ENCODE measurements at places on chromosomes 3 and 15.

DNA sequence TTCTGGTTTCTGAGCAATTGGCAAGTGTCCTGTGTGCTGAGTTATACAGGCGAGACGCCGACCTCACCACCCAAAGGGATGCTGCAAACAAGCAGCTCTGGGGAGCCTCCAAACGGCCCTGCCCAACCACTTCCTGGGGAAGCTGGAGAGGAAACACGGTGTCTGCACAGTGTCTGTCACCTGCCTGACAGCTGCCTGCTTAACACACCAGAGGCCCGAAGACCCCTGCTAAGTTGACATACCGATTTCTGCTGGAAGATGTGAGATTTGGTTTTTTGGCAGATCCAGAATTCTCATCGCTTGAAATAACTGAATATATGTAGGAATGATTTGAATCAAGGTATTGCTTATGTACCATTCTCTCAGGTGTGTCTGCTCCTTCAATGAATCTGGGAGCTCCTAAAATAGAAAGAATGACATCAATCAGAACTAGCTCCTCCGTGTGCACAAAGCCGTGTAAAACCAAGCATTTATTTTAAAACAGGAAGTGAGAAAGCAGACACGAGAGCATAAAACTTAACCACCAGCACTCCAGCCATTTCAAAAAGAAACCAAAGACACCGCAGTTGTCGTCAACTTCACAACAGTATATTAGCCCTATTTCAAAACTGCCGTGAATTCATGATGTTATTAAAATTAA is 27.2 kb downstream of the LRRC2 start:
- peak overlapping the region; percentile 90 for H3K27ac ChIP-seq
- H3K36me3 ChIP-seq, result peaks cover 18% of the 10 kb centered on the region
- H3K27me3 ChIP-seq, result peaks cover 14% of the 10 kb centered on the region
- H3K4me3 ChIP-seq, result peak overlapping the region; percentile 67
- DNase-seq, result peak; percentile 91

GRCh38 chr15:58491499-58492202 is 59.9 kb downstream of the LIPC start:
- no peaks in the 10 kb centered on the region for H3K27me3 ChIP-seq
- no peak overlapping the region for H3K4me3 ChIP-seq
- no peak overlapping the region for H3K27ac ChIP-seq

DNA sequence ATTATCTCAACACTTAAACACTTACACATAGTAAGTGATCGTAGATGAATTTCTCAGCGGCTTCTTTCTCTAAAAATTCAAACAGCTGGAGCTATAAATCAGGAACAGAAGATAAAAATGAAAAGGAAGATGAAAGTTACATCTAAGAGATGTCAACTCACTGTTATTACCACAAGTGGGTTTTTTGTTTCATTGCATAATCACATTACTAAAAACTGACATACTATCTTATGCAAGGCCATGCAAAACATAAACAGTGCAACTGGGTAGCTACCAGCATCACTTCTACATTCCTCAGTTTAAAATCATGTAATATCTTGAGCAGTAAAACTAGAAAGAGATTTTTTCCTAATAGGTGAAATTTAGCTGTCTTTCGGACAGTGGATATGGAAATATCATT is 14.9 kb downstream of the MINDY4B start:
- peaks cover 16% of the 10 kb centered on the region for H3K27me3 ChIP-seq
- H3K4me1 ChIP-seq, result no peaks in the 10 kb centered on the region
- H3K4me3 ChIP-seq, result no peak overlapping the region

- peaks cover 5% of the 10 kb centered on the region for H3K36me3 ChIP-seq
- H3K4me1 ChIP-seq, result peaks cover 20% of the 10 kb centered on the region
- DNase-seq, result no peak
- H3K27me3 ChIP-seq, result peaks cover 25% of the 10 kb centered on the region
- no peak overlapping the region for H3K27ac ChIP-seq
Measured at GRCh38 chr3:46187876-46188275, 20.2 kb downstream of the CCR1 start.

DNA sequence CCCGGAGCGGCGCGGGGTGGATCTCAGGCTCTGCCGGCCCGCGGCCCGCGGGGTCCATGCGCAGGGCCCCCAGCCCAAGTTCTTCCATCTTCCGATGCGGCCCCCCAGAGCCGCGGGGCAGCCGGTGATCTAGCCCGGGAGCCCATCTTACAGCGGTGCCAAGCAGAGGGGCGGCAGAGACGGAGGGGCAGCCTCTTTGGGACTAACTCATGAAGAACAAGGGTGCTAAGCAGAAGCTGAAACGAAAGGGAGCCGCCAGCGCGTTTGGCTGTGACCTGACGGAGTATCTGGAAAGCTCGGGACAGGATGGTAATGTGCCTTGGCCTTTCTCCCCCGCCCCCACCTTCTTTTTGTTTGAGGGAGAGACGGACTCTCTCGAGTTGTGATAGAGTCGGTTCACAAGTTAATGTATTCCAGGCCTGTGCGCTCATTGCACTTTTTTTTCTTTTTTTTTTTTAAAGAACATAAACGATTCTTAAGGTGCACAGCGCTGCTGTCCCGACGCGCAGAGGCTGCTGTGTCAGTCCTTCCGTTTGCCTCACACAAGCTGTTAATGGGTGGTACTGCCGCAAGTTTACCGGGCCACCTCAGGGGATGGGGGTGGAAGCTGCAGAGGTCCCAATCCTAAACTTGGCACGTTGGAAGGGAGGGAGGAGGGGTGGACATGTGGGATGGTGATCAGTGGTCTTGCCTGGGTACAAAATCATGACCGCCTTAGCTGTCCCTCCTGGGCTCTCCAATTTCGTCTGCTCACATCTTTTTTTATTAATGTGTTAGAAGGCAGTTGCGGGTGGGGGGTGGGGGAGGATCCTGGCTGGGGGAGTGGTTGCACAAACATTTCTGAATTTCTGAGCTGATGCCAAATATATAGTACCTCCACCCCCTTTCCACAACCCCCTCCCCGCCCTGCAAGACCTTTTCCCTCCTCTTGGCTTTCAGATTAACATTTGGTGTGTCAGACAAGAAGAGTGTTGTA is 801 bp downstream of the ARHGAP31 start:
- peaks cover 16% of the 10 kb centered on the region for H3K27me3 ChIP-seq
- no peaks in the 10 kb centered on the region for H3K36me3 ChIP-seq
- peaks cover 50% of the 10 kb centered on the region for H3K4me1 ChIP-seq
- peak; percentile 49 for DNase-seq

- H3K4me3 ChIP-seq, result no peak overlapping the region
- H3K36me3 ChIP-seq, result no peaks in the 10 kb centered on the region
- no peak overlapping the region for H3K27ac ChIP-seq
- H3K27me3 ChIP-seq, result peaks cover 62% of the 10 kb centered on the region
Measured at GRCh38 chr3:194124193-194124592, 11.8 kb upstream of the HES1 start.

GRCh38 chr3:148319161-148319915 is 378.4 kb upstream of the AGTR1 start:
- H3K4me3 ChIP-seq, result no peak overlapping the region
- no peaks in the 10 kb centered on the region for H3K36me3 ChIP-seq
- no peak for DNase-seq
- no peaks in the 10 kb centered on the region for H3K27me3 ChIP-seq

GRCh38 chr15:72685301-72685924 is 569 bp downstream of the HIGD2B start:
- peak; percentile 8 for DNase-seq
- H3K27ac ChIP-seq, result peak overlapping the region; percentile 97
- peaks cover 4% of the 10 kb centered on the region for H3K36me3 ChIP-seq
- no peaks in the 10 kb centered on the region for H3K27me3 ChIP-seq

- H3K4me1 ChIP-seq, result no peaks in the 10 kb centered on the region
- no peak for DNase-seq
- H3K27me3 ChIP-seq, result peaks cover 2% of the 10 kb centered on the region
- no peaks in the 10 kb centered on the region for H3K36me3 ChIP-seq
- no peak overlapping the region for H3K4me3 ChIP-seq
Measured at GRCh38 chr15:49852756-49853155, 231.9 kb downstream of the DTWD1 start.

DNA sequence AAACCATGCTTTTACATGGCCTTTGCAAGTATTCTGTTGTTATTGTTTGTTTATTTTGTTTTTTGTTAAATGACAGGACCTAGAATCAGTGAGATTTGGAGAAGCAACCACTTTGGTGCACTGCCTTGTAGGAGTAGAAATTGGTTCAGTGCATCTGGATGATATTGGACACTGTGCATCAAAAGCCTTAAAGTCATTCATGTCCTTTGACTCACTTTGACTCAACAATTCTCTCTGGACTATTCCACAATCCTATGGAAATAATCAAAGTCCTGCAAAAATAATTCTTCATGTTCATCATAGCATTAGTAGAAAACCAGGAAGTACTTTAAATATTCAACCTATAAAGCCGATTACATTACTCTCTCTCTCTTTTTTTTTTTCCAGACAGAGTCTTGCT is 224.8 kb downstream of the ABHD5 start:
- no peak for DNase-seq
- H3K4me1 ChIP-seq, result no peaks in the 10 kb centered on the region
- no peaks in the 10 kb centered on the region for H3K36me3 ChIP-seq
- no peak overlapping the region for H3K27ac ChIP-seq
- peaks cover 21% of the 10 kb centered on the region for H3K27me3 ChIP-seq

GRCh38 chr15:57255751-57256341 is 120.5 kb upstream of the CGNL1 start:
- H3K36me3 ChIP-seq, result peaks cover 6% of the 10 kb centered on the region
- H3K4me1 ChIP-seq, result no peaks in the 10 kb centered on the region
- no peak for DNase-seq

DNA sequence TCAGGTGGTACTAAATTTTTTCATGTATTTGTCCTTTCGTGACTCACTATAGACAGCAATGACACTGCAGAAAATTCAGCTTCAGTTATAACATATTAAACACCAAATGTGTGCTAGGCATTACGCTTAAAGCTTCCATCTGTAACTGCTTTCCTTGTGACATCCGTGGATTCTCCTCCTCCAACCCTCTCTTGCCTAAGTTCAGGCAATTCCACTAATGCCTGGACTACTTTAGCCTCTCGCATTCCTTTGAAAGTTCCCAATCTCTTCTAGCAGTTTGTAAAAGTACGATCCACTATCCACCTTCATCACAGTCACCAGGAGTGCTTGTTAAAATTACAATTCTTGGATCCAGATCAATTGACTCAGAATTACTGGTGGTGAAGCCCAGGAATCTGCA is 17.7 kb downstream of the CCDC80 start:
- H3K36me3 ChIP-seq, result no peaks in the 10 kb centered on the region
- no peaks in the 10 kb centered on the region for H3K4me1 ChIP-seq
- H3K4me3 ChIP-seq, result no peak overlapping the region
- no peak for DNase-seq

DNA sequence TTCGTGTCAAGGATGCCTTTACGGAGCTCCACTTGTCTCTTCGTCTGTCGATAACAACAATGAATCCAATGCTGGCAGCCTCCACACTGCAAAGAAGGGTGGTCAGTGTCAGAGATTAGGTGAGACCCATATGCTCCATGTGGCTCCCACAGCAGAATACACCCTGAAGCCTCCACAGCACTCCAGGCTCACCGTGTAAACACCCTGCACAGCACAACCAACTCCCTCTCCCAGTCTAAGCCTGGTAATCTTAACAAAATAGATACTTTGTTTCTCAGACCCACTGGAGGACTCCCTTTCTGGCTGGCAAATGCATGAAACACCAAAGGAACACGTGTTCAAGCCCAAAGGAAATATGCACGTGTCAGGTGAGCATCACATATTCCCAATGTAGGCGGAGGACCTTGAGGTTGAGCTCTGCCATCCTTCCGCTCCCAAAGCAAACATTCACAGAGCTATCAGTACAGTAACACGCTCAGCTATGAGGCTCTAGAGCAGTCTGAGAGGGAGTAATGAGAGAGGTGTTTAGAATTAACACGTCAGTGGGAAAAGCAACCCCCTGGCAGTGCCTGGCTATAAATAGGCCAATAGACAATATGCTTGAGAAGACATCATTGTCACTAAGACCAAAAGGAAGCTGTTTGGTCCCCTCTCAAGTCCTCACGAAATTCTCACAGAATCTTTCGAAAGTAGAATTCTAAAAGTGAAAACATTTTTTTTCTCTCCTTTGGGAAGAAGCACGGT is 86.7 kb downstream of the MCF2L2 start:
- DNase-seq, result no peak
- no peak overlapping the region for H3K4me3 ChIP-seq
- peaks cover 17% of the 10 kb centered on the region for H3K27me3 ChIP-seq
- H3K36me3 ChIP-seq, result peaks cover 13% of the 10 kb centered on the region
- H3K27ac ChIP-seq, result no peak overlapping the region

GRCh38 chr3:149274220-149274619 is 52.6 kb upstream of the CP start:
- no peak overlapping the region for H3K4me3 ChIP-seq
- peaks cover 9% of the 10 kb centered on the region for H3K27me3 ChIP-seq
- H3K27ac ChIP-seq, result no peak overlapping the region
- peaks cover 13% of the 10 kb centered on the region for H3K4me1 ChIP-seq
- H3K36me3 ChIP-seq, result no peaks in the 10 kb centered on the region
- DNase-seq, result no peak

DNA sequence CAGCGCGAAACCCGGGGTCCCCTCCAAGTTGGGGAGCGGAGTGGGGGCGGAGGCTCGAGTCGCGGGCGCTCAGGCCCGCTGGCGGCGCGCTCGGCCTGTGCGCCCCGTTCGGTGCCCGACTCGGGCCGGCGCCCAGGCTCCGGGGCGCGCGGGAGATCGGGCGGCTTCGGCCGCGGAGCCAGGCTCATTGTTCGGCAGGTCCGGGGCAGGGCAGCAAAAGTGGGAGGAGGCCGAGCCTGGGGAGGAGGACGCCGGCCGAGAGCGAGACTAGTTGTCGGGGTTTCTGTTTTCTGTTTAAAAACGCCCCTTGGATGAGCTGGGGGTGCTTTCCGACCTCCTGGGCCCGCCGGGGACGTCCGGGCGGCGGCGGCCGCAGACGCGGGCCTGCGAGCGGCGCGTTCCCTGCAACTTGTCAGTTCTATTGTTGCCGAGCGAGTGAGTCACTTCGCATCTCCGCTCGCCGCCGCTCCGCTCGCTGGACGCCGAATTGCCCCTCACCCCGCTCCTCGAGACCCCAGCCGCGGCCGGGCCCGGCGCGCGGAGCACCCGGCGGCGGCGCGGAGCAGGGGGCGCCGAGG is 676 bp downstream of the TCF12 start:
- peaks cover 27% of the 10 kb centered on the region for H3K36me3 ChIP-seq
- H3K27ac ChIP-seq, result peak overlapping the region; percentile 84
- DNase-seq, result peak; percentile 48

GRCh38 chr3:174168538-174169254 is 690.4 kb upstream of the NAALADL2 start:
- DNase-seq, result no peak
- H3K4me1 ChIP-seq, result no peaks in the 10 kb centered on the region
- H3K27ac ChIP-seq, result no peak overlapping the region
- H3K4me3 ChIP-seq, result no peak overlapping the region
- H3K36me3 ChIP-seq, result no peaks in the 10 kb centered on the region

DNA sequence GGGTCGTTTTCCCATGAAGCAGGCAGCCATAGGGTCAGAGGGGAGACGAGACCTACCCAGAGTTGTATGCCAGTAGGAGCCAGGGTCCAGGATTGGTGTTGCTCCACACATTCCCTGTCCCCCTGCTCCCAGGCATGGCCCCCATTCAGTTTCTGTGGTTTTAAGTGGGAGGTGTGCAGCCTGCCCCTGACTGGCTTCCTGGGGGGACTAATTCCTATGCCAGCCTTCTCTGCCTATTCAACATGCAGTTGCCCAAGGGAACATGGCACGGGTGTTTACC is 126.3 kb downstream of the EEFSEC start:
- H3K4me3 ChIP-seq, result no peak overlapping the region
- no peak overlapping the region for H3K27ac ChIP-seq
- no peak for DNase-seq
- H3K4me1 ChIP-seq, result no peaks in the 10 kb centered on the region
- H3K36me3 ChIP-seq, result no peaks in the 10 kb centered on the region
- no peaks in the 10 kb centered on the region for H3K27me3 ChIP-seq

- H3K4me1 ChIP-seq, result peaks cover 34% of the 10 kb centered on the region
- peaks cover 4% of the 10 kb centered on the region for H3K36me3 ChIP-seq
- DNase-seq, result no peak
Measured at GRCh38 chr3:192884777-192885773, 32.6 kb downstream of the MB21D2 start.

Measured in activated CD4-positive, alpha-beta T cell treated with anti-CD3 and anti-CD28 coated beads, Interleukin-2, amount 10 ng/mL, durations not matched to agents 7 days and 5 days (primary cell).